ENCODE measurements at places on chromosomes 4 and X.
A peak's percentile ranks its signal among the peaks of the same experiment; 100 is the strongest.

DNA sequence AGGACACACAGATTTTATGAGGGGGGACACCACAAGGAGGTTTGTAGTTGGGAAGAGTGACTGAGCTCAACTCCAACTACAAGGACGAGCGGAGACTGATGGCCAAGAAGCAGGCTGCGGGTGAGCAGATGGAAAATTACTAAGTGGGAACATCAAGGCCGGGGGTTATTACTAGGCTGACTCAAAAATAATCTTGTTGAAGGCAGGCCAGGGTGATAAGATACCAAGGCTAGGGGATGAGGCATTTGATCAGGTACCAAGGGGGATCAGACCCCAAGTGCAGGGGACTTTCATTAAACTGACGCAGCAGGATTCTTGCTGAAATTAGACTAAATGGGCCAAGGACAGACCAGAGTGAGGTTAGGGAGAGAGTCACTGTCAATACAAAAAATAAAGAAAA is 119.4 kb upstream of the SORBS2 start:
- no peak for DNase-seq

DNA sequence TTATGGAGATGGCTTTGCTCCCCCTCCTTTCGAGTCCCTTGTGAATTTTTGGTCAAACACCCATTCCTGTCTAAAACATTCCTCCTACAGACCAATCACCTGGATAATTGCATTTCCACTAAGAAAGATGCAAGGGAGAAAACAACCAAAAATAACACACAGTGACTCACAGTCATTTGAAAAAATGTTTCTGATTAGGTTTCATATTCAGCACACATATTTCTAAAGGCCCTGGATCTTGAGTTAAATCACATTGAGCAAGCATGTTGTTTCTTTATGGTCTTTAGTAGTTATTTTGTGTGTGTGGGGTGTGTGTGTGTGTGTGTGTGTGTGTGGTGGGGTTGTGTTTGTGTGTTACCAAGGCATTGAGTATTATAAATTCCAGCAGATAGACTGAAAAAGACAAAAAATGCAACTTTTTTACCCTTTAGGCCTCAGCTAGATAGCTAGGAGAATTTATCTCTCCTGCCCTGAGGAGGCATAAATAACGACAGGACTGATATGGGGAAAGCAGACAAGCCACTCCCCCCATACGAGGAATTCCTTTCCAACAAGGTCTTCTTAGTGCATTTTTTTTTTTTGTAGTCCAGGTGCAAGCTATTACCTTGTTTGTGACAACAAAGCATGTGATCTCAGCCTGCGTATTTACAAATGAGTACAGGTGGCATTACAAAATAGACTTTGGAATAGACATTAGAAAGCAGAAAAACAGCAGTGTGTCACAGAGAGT is 265.4 kb upstream of the ADGRL3 start:
- DNase-seq: no peak

DNA sequence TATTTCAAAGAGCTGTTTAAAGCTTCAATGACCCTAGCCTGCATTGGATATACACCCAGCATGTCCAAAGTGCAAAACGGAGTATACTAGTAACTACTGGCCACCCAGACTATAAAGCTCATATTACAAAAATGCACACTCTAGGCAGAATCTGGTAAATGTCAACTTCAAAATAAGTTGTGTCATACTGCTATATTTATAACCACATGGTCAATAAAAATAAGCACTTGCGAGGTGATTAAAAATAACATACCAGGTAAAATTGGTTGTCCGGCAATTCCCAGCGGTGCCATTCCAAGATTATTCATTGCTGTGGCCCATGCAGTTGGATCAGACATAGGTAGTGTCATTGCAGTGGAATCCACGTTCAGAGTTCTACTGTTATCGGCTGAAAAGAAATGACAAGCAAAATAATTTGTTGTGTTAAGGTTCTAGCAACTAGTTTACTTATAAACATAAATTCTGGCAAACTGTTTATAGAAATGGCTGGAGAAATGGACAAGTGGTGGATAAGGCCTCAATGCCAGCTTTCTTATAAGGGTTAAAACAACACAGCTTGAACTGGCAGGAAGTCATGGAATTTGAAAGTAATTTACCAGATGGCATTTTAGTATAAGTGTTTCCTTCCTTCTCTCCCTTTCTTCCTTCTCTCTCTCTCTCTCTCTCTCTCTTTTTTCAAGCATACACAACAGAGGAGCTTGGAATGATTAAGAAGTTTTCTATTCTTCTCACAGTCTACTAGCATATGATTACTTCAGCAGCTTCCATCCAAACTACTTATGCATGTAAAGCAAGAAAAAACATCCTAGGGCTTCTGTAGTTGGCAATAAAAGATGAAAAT is 199.9 kb downstream of the ENOX2 start:
- DNase-seq: no peak

DNA sequence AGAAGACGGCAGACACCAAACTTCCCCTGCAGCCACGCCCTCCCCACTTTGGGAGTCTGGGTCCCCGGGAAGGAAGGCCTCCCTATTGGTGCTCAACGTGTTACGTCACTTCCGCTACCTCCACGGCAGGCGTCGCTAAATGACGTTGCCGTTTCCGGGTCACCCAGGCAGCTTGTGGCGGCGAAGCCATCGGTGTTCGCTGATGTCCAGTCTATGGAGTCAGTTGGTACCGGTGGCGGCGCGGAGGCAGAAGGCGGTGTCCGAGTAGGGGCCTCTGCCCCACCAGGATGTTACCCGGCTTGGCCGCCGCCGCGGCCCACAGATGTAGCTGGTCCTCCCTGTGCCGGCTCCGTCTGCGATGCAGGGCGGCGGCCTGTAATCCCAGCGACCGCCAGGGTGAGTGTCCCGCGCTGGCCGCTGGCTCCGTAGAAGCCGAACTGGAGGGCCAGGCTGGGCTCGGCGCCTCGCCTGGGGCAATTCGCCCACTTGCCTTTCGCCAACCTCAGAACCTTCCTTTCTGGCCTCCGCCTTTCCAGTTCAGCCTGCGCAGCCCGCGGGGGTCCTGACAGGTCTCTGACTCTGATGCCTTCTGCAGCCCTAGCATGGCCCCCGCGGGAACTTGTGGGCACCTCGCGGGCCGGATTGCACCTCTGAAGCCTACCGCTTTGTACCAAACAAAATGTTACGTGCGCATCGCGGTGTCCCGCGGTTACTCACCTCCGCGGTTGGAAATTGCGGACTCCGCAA is at the start of gene SLC30A9:
TSS of gene SLC30A9 (plus strand) at position 166 of the 747 bp plus-strand sequence. CDS start at position 288, 122 bp downstream.
- peak; percentile 89 for DNase-seq

- no peak for DNase-seq
Observed at GRCh38 chrX:13090027-13090338, 45.6 kb upstream of the FAM9C start.

DNA sequence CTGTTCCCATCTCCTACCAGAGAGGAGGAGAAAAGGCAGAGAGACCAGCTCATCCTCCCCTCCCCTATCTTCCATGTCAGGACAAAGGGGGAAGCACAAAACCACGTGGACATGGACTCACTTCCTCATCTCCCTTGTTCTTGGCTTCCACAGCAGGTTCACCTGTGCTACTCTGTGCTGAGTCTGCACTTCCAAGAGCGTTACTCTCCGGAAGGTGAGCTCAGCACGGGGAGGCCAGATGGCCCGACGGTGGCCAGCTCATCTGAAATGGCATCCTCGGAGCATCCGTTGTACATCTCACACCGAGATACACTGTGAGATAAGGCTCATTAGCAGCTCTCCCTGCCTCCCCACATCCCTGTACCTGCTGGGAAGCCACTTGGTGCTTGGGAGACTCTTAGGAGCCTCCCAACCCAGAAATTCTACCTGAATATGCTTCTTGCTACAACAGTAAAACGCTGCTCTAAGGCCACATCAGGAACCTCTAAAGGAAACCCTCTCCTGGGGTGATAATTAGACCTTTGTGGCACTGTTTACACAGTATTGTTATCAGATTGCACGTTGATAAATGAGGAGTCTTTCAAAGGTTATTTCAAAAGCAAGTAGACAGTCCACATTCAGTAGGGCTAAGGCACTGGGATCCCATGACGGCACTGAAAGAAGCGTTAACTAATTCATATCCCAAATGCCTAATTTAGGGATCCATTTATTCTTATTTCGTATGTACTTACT is 19.4 kb downstream of the LGI2 start:
- DNase-seq: no peak

DNA sequence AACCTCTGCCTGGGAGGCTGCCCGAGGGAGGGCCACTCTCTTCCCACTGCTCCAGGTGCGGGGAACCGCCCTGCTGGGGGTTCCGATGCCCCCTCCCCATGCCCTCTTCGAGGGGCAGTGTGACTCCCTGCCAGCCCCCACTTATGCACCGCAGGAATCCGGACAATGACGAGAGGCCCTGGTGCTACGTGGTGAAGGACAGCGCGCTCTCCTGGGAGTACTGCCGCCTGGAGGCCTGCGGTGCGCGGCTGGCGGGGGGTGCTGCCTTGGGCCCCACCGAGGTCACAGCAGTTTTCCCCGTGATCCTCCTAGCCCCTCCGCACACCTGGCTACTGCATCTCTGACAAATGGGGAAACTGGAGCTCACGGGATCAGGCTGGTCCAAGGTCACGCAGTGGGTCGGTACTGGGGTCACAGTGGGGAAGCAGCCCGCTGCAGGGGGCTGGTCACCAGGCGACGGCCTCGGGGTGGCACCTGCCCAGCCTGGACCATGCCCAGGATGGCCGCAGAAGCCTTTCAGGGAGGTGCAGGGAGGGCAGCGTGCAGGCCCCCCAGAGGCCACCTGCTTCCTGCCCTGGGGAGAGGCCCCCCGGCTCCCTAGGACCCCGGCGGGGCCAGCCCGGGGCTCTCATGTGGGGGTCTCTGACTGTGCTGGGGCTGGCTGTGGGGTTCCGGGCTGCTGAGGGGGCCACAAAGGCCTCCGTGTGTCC is 3.5 kb downstream of the HGFAC start:
- DNase-seq: no peak

DNA sequence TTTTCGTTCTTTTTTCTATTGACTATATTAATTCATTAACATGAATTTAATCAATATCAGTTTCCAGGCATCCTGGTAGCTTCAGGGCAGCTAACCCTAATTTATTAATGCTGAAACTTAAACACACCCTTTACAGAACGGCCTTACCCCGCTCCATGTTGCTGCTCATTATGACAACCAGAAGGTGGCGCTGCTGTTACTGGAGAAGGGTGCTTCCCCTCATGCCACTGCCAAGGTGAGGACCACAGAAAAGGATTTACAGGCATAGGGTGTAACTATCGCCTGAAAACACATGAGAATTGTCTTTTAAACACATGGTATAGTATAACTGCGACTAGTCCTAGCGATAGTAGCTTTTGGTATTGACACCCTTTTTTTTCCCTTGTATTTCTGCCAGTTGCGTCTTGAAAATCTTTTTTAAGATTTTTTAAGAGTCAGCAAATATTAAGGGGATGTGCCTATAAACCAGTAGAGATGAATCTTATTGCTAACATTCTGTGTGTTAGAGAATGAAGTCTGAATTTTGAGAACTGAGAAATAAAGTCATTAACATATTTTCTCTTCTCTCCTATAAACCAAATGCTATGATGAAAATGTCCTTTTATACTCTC is 229.0 kb downstream of the ANK2 start:
- DNase-seq: peak; percentile 27

DNA sequence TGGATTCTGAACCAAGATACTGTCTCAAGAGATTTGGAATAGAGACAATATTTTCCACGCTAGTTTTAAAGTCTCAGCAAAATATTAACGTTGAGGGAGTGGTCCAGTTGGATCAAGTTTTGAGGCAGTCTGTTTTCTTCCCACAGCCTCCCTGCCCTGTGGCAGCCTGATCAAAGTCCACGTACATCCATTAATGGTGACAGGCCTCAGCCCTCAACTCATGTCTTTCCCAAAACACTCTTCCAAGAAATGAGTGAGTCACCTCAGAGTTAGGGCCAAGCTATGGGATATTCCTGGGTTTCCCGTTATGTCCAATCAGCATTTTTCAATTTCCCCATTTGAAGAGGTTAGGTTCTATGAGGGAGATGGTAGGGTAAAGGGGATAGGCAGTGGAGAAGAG is 28.5 kb downstream of the EGFL6 start:
- DNase-seq: no peak

GRCh38 chr4:122762966-122763716 is 30.6 kb downstream of the BBS12 start:
- no peak for DNase-seq

GRCh38 chr4:146510942-146511341 is 10.8 kb downstream of the SLC10A7 start:
- DNase-seq: no peak

Measured in GM12864 (cell line).